Activated CD4-positive, CD25-positive, alpha-beta regulatory T cell (primary cell): ENCODE measurements at places on chromosomes 13 and 19.

DNA sequence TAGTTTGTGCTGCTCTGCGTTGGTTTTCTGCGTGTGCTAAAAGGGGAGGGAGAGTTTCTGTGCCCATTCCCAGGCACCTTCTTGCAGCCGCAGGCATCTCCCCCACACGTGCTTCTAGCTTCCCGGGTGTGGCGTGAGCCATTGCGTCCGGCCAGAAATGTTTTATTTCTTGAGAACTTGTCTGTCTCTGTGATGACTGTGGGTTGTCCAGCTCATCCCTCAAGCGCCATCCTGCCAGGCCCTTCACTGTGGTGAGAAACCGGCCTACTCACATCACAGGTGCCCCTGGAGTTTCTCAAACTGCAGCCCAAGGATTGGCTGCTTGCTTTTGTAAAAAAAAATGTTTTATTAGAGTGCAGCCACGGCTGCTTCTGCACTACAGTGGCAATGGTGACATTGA is 24.2 kb downstream of the EPN1 start:
- DNase-seq = no peak

DNA sequence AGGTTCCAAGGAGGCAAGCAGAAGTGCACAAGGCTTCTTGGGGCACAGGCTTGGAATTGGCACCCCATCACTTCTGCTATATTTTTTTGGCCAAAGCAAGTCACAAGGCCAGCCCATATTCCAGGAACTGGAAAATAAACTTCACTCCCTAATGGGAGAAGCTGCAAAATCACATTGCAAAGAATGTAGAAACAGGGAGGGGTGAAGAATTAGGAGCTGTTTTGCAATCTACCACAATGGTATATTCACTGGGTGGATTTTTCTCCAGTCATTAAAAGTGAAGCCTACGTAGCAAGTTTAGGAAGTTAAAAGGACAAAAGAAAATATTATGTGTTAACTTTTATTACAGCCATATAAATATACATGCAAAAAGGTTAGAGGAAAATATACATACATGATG is 464.8 kb downstream of the COG6 start:
- no peak for DNase-seq

GRCh38 chr13:82165396-82166174 is 1716.7 kb downstream of the SLITRK1 start:
- no peak for DNase-seq

DNA sequence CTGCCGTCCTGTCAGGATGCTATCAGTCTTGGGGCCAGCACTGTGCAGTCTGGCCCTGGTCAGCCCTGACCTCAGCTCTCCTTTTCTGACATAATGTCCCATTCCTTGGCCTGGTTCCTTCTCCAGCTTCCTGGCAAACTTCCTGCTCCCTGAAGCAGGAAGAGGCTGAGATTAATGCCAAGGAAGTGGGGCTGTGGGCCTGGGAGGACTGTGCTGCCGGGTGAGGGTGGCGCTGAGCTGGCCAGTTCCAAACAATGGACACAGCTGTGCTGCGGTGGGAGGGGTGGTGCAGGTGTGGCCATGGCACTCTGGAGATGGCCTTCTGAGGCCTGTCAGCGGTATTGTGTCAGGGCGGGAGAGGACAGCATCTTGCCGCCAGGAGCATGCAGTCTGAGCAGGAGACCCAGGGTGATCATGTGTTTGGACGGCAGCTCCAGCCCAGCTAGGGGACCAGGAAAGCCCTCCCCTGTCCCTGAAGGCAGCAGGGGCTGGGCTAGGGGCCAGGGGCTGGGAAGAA is 30.9 kb downstream of the TUBA3C start:
- no peak for DNase-seq

GRCh38 chr19:33641261-33641660 is 19.5 kb downstream of the CHST8 start:
- no peak for DNase-seq

DNA sequence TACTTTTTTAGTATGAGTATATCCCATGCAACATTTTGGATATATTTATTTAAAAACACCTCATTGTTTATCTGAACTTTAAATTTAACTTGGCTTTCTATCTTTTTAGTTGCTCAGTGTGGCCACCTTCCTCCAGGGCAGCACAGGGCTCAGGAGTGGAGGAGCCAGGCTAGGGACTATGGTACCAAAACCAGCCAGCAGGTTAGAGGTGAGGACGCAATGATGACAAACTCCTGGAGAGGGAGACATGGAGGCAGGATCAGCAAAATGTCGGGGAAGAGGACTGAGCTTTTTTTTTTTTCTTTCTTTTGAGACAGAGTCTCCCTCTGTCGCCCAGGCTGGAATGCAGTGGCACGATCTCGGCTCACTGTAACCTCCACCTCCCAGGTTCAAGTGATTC is 29.6 kb upstream of the CALM3 start:
- no peak for DNase-seq

- DNase-seq = no peak
Measured at GRCh38 chr13:83498481-83499190, 383.6 kb downstream of the SLITRK1 start.

DNA sequence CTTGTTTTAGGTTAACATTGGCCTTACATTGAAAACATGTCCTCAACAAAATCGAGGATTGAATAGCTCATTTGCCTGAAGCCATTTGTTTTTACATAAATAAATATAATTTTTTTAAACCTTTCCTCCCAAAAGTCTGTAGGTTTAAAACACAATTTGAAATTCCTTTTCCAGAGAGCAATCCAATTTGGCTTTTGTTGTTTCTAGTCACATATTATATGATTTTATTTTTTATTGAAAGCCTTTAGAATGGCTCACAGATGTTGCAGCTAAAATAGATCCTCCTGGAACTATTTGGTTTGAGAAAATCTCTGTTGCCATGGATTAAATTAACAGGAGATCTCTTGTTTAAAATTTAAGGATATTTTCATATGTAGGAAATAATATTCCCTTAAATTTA is 512.6 kb downstream of the KLF5 start:
- DNase-seq = no peak

- no peak for DNase-seq
Measured at GRCh38 chr19:6738787-6739389, 592 bp upstream of the TRIP10 start.

DNA sequence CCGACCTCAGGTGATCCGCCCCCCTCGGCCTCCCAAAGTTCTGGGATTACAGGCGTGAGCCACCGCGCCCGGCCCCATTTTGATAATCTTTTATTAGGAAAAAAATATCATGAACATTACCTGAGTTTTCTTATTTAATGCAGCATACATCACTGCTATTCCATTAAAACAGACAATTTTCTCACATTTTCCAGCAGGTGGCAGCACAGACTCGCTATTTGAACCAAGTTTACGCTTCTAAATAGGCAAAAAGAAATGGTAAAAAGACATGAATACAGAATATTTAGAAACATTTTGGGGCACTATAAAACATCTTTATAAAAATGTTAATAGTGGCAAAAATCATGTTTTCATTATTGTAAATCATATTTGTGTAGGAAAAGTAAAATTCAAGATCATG is 903.1 kb downstream of the SLITRK6 start:
- peak; percentile 0 for DNase-seq

GRCh38 chr13:112759053-112759452 is 69.2 kb downstream of the ATP11A start:
- DNase-seq = no peak

GRCh38 chr13:114282041-114282670 is 755 bp downstream of the UPF3A start:
- DNase-seq = peak; percentile 72

- DNase-seq = no peak
Measured at GRCh38 chr13:80011448-80012212, 329.3 kb downstream of the SPRY2 start.

GRCh38 chr13:28558567-28558966 is 63.6 kb upstream of the FLT1 start:
- no peak for DNase-seq

- no peak for DNase-seq
Measured at GRCh38 chr13:91216928-91217700, 130.4 kb upstream of the MIR17HG start.

DNA sequence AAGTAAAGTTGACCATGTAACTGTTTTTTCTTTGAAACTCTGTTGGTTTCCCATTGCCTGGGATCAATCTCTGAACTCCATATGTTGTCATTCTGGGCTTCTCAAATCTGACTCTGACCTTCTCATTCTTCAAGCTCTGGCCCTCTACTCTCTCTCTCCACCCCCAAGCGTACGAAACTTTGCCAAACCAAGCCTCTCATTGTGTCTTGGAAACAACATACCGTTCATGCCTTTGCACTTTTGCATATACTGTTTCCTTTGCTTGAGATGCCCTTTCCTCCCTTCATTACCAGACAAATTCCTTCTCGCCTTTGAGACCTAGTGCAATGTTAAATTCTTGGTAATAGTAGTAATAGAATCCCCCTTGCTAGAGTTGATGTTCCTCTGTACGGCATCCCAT is 113.7 kb downstream of the OLFM4 start:
- no peak for DNase-seq

GRCh38 chr13:23466144-23467002 is 32.9 kb upstream of the SACS start:
- peak; percentile 27 for DNase-seq

- DNase-seq = no peak
Measured at GRCh38 chr19:12784871-12785430, 6.3 kb upstream of the JUNB start.

GRCh38 chr13:111900390-111901131 is 166.4 kb upstream of the SOX1 start:
- DNase-seq = no peak

- DNase-seq = no peak
Measured at GRCh38 chr19:16829822-16830289, 658 bp downstream of the SIN3B start.

DNA sequence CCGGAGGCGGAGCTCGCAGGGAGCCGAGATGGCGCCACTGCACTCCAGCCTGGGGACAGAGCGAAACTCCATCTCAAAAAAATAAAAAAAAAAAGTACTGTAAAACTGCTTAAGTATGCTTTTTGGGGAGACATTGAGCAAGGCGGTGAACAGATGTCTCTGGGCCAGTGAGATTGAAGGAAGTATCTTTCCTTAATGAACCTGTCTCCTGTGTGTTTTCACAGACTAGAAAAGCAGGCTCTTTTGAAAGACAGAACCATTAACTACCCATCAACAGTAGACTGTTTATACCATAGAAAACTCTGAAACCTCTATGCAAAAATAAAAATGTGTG is 1.5 kb upstream of the ECH1 start:
- no peak for DNase-seq

GRCh38 chr13:49240017-49240416 is 7.7 kb upstream of the CDADC1 start:
- no peak for DNase-seq

DNA sequence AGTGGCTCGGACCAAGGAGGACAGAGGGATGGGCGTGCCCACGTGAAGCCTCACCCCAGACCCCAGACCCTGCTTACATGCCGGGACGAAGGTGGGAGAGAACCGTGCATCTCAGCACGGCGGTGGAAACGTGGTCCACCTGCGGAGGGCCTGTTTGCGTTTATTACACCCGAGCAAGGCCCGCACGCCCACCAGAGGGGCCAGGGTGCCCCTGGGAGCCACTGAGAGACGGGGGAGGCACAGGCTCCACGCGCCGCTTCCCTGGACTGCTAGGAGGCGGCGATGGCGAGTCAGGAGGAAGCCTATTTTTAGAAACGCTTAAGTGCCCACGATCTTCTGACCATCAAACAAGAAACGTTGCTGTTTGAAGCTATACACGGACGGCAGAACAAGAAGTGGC is 80.7 kb downstream of the ATP11A start:
- DNase-seq = no peak

DNA sequence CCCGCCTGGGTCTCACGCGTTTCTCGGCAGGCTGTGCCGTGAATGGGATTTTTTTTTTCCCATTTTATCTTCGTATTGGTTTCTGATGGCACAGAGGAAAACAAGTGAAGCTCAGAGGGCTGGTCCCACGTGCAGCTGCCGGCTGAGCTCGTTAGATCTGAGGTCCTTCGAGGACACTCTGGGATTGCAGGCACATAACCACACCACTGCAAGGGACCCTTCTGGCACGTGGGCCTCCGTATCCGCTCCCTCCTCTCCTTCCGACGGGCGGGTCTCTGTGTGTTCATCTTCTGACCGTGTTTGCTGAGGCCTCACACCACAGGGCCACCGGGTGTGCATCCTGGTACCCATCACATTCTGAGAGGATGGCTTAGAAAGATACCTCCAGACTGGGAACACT is 16.6 kb downstream of the CFD start:
- no peak for DNase-seq

DNA sequence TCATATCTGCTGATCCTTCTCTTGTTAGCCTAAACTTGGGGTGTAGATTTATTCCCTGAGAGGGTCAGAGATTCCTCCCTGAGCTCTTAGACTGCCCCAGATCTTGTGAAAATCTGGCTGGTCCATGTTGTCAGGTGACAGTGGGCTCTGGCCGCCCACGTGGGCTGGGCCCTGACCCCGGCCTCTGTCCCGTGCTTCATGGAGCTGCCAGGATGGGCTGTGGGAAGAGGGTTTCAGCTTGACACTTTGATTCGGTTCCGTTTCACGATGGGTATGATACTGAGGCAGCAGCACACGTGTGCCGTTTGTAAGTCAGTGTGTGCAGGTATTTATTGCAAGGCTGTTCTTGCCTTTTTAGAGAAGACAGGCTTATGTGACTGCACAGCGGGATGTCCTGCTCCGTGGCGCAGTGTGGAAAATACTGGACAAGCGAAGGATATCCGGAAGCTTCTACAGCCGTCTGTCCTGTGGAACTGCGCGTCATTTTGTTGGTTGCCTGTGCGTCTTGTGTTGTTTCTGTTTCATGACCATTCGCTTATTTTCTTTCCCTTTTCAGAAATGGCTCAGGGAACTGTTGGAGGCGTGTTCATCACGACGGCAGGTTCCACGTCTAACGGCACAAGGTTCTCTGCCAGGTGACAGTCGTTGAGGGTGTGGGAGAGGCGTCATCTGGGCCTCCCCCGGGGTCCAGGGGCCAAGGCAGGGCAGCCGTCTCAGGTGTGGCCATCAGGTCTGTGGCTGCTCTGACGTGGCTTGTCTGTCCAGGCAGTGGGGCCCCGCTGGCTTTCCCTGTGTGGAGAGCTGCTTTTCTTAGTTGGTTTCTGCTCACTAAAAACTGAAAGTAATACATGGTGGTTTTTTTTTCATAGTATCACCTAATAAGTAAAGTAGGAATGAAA is 20.5 kb downstream of the ATP4B start:
- no peak for DNase-seq

GRCh38 chr13:109646423-109646822 is 140.0 kb downstream of the IRS2 start:
- no peak for DNase-seq
